Neural cell (in vitro differentiated cells): ENCODE measurements at places on chromosomes 7 and 10. TPM values are rescaled to one million over a fixed set of nuclear protein-coding genes. Genes with fewer than 3 reads are reported as not detected.

Gene FAM180A
- not detected in 2 replicates for polyA plus RNA-seq

Gene GPR85
- 85.5 and 89.4 TPM in 2 replicates for polyA plus RNA-seq

Gene CALCR
- 3.6 TPM in 2 replicates for polyA plus RNA-seq

Gene ASZ1
- polyA plus RNA-seq: not detected in 2 replicates

Gene SPDYE8
- polyA plus RNA-seq: 0.63 and 3.3 TPM in 2 replicates

Gene PRKCQ
- 0.26 and 0.61 TPM in 2 replicates for polyA plus RNA-seq

Gene WNT8B
- polyA plus RNA-seq: 0.37 TPM in 1 of 2 replicates, not detected in the other

Gene ZNF32
- 162 and 175 TPM in 2 replicates for polyA plus RNA-seq

Gene CD36
- polyA plus RNA-seq: 0.31 and 0.96 TPM in 2 replicates

Gene ACSL5
- not detected in 2 replicates for polyA plus RNA-seq

Gene KCNIP2
- polyA plus RNA-seq: 8.9 and 10.0 TPM in 2 replicates

Gene SMO
- polyA plus RNA-seq: 8.8 and 14.7 TPM in 2 replicates

Gene STK31
- polyA plus RNA-seq: 0.76 and 1.4 TPM in 2 replicates

Gene RNF32
- 1.8 and 2.6 TPM in 2 replicates for polyA plus RNA-seq

Gene RSU1
- polyA plus RNA-seq: 18.7 and 22.2 TPM in 2 replicates

Gene VIPR2
- polyA plus RNA-seq: 0.51 and 1.0 TPM in 2 replicates

Gene PGAM2
- not detected in 2 replicates for polyA plus RNA-seq

Gene SLC18A3
- not detected in 2 replicates for polyA plus RNA-seq

Gene HIP1
- 12.9 and 13.3 TPM in 2 replicates for polyA plus RNA-seq

Gene OPALIN
- not detected in 2 replicates for polyA plus RNA-seq

Gene TMEM273
- polyA plus RNA-seq: not detected in 2 replicates

Gene SYNPO2L
- polyA plus RNA-seq: not detected in 2 replicates

Gene SPDYE11
- polyA plus RNA-seq: 0.48 and 0.87 TPM in 2 replicates

Gene COL28A1
- polyA plus RNA-seq: 1.0 and 1.4 TPM in 2 replicates

Gene TMEM176B
- 1.9 and 3.0 TPM in 2 replicates for polyA plus RNA-seq
